Stromal cell of bone marrow (primary cell): ENCODE measurements at places on chromosomes 4 and X.

DNA sequence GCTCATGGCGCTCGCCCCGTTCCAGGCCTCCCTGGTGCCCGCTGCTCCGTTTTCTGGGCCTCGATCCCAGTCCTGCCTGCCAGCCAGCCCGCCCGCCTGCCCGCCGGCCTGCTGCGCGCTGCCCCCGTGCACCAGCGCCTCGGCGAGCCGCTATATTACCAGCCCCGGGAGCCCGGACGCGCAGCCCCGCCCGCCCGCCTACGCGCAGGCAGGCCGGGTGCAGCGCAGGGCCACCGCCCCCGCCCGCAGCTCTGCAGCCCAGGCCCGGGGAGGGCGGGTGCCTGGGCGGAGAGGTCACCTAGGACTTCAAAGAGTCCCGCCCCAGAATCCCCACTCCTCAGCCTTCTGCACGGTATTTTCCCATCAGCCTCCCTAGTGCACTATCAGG lies at the start of gene MAOB:
Gene MAOB (minus strand): TSS at position 157 of the 388 bp plus-strand sequence. CDS start 151 bp downstream, at position 6.
- no peak for DNase-seq

DNA sequence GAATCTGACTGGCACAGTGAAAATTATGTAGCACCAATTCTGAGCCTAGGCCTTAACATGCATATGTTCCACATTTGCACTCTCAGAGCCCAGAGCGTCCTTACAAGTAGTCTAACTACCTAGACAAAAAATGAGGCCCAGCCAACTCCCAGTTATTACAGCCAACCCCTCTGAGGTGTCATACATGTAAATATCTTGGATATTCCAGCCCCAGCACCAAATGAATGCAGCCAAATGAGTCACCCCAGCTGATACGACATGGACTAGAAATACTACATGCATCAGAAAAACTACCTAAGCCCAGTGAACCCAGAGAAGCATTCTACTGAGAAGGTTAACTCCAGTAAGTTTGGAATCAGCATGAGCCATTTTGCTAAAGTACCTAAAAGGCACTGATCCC lies 145.1 kb downstream of the STPG2 start:
- no peak for DNase-seq

DNA sequence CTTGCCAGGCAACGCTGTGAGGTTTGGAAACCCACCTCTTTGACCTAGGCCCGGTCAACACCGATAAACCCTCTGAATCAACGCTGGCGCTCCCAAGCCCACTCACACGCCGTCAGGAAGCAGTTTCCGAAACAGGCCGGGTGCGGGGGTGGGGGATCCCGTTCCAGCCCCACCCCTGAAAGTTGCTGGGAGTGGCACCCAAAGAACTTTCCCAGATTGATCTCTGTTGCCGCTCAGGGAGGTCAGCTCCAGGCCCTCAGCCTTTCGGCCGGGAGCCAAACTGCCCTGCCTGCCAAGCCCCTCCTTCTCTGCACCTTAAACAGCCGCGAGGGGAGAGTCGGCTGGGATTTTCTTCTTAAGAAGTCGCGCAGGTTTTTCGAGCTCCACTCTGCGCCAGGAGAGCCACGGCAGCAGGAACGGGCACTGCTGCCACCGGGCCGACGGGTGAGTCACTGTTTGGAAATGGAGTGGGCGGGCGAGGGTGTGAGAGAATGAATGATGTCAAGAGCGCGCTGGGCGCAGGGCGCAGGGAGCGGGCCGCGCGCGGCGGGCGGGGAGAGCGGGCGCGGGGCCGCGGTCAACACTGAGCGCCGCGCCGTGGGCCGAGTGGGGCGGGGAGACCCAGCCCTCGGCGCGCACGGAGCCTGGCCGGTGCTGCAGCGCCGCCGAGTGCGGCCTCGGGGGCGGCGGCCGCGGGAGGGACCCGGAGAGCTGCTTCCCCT lies at the start of gene SGMS2:
Gene SGMS2 (plus strand): TSS at position 583 of the 722 bp plus-strand sequence. CDS start 70,622 bp downstream, outside the sequence.
- peak; percentile 85 for DNase-seq

DNA sequence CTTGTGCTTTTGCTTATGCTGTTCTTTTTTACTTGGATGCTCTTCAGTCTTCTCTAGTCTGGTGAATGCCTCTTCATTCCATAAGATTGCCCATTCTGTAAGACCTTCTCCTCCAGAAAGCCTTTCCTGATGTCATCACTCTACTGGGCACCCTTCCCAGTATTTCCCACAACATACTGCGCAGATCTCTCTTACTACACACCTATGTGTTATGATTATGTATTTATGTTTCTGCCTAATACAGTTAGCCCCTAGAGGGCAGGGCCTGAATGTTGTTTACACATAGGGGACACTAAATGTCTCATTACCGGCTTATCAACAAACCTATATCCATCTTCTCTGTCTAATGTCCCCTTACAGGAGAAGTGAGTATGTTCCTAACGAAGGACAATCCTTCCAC lies 21.1 kb downstream of the AIFM1 start:
- DNase-seq, result no peak

- DNase-seq, result no peak
Measured at GRCh38 chr4:182000077-182000476, 243.1 kb upstream of the TENM3 start.
